Activated CD4-positive, CD25-positive, alpha-beta regulatory T cell treated with anti-CD3 and anti-CD28 coated beads, Interleukin-2, amount 50 U/mL, for 24 hours (primary cell): ENCODE measurements at places on chromosomes 11 and 22.
A peak's percentile ranks its signal among the peaks of the same experiment; 100 is the strongest.

DNA sequence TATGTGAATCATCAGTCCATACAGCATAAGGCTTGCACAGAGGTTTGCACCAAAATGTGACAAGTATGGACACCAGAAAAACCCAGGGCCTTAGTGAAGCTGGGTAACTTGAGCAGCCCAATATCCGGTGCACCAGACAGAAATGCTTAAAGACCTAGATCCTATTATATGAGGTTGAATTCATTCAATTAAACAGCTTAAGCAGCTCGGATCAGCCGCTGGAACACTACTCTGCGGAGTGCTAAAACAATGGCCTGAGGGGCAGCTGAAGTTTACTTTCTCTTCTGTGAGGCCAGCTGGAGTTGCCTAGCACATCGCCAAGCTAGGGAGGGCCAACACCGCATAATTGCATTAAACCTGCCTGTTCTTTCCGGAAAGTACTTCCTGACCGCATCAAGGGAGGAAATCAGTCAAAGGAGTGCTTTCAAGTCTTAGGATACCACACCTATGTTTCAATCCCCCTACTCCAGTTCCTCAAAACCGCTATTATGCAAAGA, 17.0 kb upstream of the FAM181B start:
- no peak for ATAC-seq

- no peak for ATAC-seq
Measured at GRCh38 chr11:1530686-1531448, 41.2 kb downstream of the DUSP8 start.

GRCh38 chr22:46044621-46045458, 67.9 kb upstream of the WNT7B start:
- ATAC-seq: peak; percentile 41

DNA sequence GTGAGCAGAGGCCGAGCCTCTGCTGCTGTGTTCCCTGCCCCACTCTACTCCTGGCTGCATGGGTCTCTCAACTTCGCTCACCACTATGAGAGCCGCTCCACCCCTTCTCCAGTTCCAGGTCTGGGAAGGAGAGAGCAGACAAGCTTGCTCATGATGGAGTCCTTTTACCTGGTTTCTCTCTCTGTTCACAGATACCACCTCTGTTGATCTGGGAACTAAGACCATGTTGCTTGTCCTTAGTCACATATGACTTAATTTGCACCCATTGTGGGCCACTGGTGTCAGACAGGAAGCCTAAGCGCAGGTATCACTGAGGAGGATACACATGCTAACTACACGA, 26.8 kb downstream of the MCM5 start:
- ATAC-seq: no peak

- no peak for ATAC-seq
Measured at GRCh38 chr11:120707663-120708062, 196.1 kb downstream of the GRIK4 start.

DNA sequence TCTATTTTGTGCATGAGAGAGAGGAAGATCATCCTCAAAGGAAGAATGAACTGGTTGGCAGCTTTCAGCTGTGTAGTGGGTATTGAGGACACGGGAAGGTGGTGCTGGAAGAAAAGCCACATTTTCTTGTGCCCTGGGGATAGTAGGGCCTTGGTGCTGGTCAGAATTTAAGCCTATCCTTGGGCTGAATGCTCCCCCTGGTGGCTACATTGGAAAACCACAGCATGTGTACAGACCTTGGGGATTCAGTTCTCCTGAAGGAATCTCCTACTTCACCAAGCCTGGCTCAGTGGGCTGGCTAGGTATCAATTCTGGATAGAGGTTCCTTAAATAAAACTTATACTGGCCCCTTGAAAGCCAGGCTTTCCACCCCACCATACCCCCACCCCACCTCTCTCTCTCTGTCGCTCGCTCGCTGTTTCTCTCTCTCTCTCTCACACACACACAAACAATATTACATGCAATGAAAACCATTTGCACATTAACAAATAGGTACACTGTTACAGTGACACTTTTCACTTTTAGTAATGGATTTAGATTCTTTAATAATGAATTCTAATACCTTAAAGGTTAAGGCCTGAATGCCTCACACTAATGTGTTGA, 2.8 kb upstream of the OR51M1 start:
- no peak for ATAC-seq

GRCh38 chr11:125583496-125583895, 9.2 kb upstream of the STT3A start:
- ATAC-seq: no peak

- no peak for ATAC-seq
Measured at GRCh38 chr11:119324189-119324588, 7.3 kb upstream of the MCAM start.

DNA sequence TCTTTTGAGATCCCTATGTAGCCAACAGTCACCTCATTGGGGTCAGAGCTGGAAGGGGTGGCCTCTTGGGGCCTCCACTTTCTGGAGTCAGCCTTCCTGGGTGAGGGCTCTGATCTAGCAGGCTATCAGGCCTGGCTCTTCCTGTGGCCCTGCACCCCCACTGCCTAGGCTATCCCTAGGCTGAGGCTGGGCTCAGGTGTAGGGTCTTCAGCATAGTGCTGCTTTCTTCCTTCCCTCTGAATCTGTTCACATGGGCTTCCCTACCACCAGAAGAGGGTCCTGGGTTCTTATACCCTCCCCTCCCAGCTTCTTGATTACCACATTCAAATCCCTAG, 456 bp upstream of the SPI1 start:
- ATAC-seq: no peak

GRCh38 chr11:58495906-58496305, 12.0 kb downstream of the OR5B21 start:
- no peak for ATAC-seq

DNA sequence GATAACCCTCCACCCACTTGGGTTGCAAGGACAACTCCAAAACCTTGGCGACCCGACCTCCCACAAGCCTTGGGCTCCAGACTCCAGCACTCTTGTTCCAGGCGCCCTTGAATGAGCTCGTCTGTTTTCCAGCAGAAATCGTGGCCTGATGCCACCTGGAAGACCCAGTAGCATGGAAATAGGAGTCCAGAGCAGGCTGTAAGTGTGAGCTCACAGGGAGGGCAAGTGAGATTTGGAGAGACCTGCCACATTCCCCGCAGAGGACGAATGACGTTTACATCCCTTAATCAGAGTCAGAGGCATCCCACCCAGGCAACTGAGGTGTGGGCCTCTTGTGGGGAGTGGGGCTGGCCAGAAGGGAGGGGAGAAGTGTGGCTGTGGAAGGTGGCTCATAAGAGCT, 71.9 kb downstream of the LDLRAD3 start:
- ATAC-seq: no peak

DNA sequence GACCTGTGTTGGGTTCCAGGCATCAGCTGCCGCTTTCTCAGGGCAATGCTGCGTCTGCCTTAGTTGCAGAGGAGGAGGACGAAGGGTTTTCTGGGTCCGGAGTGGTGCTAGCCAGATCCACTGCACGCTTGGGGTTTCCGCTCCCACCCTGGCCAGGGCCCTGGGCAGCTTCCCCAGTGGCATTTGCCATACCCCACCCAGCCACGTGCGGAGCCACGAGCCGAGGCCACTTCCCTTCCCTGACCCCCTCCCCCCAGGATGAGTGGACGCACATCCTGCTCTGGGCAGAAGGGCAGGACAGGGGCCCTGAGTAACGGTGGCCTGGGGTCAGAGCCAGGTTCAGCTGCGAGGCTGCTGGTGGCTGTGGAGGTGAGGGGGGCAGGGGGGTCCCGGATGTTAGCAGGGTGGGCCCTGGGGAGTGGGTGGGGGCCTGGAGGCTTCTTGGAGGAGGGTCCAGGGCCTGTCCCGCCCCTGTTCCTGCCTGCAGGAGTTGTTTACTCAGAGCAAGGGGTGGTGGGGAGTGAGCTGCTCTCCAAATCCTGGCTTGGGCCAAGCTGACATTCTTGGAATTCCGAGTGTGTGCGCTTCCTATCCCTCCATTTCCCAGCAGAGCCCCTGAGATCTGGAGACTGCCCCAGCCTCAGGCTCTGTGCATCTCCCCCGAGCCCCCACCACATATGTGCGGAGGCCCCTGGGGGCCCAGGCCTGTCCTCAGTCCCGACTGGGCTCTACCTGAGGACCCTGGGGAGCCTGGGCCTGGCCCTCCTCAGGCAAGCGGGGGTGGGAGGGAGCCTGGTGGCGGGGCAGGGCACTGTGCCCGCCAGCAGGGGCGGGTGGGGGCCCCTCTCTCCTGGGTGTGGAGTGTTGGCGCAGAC, 1.4 kb downstream of the TSPAN4 start:
- no peak for ATAC-seq

DNA sequence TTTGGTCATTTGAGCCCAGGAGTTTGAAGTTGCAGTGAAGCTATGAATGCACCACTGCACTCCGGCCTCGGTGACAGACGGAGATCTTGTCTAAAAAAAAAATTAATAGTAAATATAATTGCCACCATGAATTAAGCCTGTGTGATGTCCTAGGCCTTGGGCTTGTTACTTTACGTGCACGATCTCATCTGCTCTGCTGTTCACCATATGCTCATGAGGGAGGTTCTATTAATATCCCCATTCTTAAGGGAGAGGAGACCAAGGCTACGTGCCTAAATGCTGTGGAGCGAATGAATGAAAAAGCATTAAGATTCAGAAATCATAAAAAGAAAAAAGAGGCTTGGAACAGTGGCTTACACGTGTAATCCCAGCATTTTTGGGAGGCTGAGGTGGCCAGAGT, 2.6 kb upstream of the ATG2A start:
- ATAC-seq: no peak

DNA sequence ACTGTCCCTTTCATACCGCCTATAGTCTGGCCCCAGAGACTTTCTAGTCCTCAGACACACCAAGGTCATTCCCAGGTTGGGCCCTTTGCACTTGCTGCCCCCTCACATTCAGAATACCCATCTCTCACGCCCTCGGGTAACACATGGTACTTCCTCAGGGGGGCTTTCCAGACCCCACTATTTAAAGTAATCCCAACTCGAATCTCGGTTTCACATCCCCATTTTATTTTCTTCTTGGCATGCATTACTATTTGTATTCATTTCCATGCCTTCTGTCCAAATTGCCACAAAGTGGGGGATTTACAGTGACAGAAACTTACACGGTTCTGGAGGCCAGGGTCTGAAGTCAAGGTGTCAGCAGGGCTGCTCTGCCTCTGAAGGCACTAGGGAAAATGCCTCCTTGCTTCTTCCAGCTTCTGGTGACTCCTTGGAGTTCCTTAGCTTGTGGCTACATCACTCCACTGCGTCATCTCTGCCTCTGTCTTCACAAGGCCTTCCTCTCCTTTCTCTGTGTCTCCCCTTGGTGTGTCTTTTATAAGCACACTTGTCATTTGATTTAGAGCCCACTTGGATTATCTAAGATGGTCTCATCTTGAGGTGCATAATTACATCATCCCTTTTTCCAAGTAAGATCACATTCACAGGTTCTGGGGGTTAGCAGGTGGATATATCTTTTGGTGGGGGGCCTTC, 15.1 kb downstream of the RCN1 start:
- ATAC-seq: no peak

DNA sequence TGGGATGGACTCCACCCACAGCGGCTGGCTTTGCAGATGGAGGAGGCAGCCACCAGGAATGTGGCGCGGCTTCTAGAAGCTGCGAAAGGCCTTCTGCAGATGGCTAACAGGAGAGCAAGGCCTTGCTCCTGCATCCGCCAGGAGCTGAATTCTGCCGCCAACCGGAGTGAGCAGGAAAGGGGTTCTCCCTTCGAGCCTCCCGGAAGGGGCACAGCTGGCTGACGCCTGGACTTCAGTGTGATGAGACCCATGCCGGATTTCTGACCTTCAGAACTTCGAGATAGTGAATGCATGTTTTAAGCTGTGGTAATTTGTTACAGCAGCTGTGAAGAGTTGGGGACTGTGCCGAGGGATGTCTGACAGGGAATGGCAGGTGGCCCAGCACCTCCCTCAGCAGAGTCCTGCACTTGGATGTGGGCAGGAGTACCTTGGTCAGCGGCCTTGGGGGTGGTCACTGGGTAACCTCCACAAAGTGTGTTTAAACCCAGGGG, 7.7 kb downstream of the TBC1D22A start:
- no peak for ATAC-seq

DNA sequence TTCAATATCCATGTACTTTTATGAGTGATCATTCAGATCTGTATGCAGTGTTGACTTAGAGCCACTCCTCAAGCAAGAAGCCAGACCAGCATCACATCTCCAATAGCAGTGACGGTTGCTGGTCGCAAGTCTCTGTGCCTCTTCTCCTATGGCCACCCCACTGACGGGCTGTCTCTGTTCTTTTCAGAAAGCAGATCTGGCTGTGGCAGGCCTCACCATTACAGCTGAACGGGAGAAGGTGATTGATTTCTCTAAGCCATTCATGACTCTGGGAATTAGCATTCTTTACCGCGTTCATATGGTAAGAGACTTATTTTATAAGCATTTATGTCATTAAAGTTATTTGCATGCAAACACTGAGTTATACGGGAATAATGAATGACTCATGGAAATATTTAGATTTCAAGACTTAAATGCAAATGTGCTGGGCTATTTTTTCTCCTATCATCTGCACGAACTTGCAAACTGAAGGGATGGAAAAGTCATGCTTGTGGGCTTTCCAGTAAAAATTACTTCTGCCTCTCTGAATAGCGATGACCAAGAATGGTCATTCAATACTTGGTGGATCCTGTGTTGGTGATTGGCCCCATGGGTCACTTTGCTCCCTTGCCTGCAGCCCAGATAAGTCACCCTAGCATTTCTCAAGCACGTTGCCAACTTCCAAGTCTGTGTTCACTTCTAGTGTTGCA, 83.6 kb upstream of the TBCEL start:
- ATAC-seq: no peak

- peak; percentile 41 for ATAC-seq
Measured at GRCh38 chr11:76266286-76267100, 60.2 kb upstream of the WNT11 start.

GRCh38 chr11:116199182-116199581, 573.6 kb downstream of the BUD13 start:
- no peak for ATAC-seq

- ATAC-seq: no peak
Measured at GRCh38 chr11:26150031-26150430, 181.9 kb upstream of the ANO3 start.

DNA sequence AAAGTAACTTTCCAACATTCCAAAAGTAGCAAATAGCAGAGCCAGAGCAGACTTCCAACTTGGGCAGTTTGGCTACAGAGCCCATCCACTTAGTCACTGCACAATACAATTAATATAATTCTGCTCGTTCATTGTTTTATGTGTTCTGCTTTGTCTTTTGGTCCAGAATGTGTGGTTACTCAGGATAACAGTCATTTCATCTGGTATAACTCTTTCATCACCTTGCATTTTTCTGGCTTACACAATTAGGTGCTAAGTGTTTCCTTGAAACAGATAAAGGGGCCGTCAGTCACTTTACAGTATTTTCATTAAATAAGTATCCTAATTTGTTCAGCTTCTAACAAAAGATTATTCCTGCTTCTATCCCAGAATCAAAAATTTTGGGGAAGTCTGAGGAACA, 87.2 kb downstream of the LARGE2 start:
- ATAC-seq: no peak

GRCh38 chr11:113907681-113908080, 3.1 kb downstream of the HTR3B start:
- no peak for ATAC-seq
